Glutamatergic neuron (in vitro differentiated cells): ENCODE measurements at places on chromosomes 2 and 18.

- DNase-seq = no peak
Measured at GRCh38 chr2:62489162-62489561, 16.8 kb downstream of the TMEM17 start.

DNA sequence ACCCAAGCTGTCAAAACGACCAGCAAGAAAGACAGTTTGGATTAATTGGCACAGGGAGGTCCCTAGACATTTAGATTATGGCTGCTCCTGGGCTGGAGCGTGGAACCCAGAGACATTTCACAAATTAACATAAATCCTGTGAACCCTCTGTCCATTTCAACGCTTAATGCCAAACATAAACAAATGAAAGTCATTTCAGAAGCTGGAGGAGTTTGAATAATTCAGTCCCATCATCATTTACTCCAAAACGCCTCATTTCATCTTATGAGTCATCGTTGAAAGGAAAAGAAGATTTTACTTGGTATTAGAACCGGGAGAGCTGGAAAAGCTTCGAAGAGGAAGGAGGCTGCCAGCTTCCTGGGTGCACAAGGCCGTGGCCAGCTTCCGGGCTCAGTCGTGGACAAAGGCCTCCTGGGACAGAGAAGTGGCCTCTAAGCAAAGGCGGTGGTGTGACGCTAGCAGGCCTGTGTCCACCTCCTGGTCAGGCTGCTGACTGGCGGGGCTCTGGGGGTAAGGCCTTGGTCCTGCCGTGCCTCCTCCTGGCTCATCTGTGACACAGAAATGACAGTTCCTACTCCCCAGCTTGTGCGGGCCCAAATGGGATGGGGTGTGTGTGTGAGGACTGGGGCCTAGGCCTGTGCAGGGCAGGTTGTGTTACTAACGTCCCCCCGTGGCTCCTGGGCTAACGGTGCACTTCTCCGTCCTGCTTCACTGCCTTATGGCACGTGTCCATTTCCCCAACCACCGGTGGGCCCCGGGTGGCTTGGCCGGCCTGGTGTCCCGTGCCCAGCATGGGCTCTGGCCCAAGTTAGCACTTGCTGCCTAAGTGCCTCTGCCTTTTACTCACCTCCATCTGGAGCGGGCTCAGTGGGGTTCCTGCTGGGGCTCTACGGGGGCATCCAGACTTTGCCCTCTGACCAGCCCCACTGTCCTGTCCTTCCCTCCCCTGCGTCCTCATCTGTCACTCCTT is 71.6 kb downstream of the RRM2 start:
- no peak for DNase-seq

- no peak for DNase-seq
Measured at GRCh38 chr2:182821182-182821581, 45.3 kb downstream of the FRZB start.

DNA sequence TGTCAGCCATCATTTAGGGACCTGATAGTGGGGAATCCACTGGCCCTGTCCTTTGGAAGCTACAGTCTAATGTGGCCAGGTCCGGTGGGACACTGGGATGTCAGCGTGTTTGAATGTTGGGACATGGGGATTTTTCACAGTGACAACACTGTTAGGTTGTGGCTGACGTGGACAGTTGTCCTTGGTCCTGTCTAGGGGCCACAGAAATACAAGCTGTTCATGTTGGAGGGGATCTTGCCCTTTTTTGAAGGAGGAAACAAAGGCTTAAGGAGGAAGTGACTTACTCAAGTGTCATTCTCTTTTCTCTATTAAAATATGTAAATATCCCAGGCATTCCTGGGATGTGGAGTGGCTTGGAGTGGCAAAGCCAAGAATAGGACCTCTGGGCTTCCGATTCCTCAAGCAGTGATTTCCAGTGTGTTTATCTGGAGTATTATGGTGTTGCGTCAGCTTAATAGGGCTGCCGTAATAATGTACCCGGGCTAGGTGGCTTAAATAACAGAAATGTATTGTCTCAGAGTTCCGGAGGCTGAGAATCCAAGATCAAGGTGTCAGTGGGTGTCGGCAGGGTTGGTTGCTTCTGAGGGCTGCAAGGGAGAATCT is 8.5 kb downstream of the ACOXL start:
- no peak for DNase-seq

GRCh38 chr2:139067072-139067471 is 286.9 kb upstream of the NXPH2 start:
- DNase-seq = no peak

GRCh38 chr2:173999272-173999671 is 34.1 kb upstream of the SP3 start:
- DNase-seq = no peak

DNA sequence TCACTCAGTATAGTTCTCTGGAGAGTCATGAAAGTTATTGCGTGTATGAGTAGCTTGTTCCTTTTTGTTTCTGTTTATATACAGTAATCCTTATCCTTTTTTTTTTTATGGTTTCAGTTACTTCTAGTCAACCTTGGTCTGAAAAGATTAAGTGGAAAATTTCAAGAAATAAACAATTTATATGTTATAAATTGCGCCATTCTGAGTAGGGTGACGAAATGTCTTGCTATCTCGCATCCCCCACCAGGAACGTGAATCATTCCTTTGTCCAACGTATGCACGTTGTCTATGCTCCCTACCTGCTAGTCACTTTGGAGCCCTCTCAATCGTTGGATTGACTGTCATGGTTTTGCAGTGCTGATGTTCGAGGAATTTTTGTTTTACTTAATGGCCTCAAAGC is 60.4 kb downstream of the FAM117B start:
- DNase-seq = no peak

- DNase-seq = no peak
Measured at GRCh38 chr18:22701326-22701725, 231.8 kb upstream of the RBBP8 start.

DNA sequence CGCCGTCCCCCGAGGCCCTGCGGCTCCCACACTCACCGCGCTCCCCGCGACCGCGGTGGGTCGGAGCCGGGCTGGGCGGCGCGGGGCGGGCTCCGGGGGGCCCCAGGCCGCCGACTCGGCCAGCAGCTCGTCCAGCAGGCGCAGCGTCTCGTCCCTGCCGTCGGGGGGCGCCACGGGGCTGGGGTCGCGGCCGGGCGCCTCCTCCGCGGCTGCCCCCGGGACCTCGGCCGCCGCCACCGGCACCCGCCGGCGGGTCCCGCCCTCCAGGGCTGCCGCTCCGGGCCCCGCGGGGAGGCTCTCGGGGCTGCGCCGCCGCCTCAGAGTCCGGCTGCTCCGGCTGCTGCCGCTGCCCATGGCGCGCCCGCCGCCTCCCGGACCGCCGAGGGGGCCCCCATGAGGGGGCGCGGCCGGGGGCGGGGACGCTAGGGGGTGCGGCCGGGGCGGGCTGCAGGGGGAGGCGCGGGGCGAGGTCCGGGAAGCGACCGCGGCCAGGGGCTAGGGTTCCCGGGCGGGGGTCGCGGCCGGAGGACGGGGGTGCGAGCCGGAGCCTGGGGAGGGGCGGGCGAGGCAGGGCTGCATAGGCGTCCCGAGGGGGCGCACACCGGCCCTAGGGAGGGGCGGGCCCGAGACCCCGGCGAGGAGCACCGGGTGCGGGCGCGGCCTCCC is at the start of gene CYS1:
TSS of gene CYS1 (minus strand) at position 542 of the 666 bp plus-strand sequence. CDS start at position 354, 188 bp downstream.
- DNase-seq = peak; percentile 42
